ENCODE measurements at places on chromosomes 7 and 10.
A peak's percentile ranks its signal among the peaks of the same experiment; 100 is the strongest.

GRCh38 chr10:128160297-128160711, 34.1 kb upstream of the MKI67 start:
- DNase-seq, result no peak

GRCh38 chr7:150311146-150311545, 12.0 kb upstream of the LRRC61 start:
- no peak for DNase-seq

- DNase-seq, result no peak
Measured at GRCh38 chr10:62651341-62651740, 153.2 kb upstream of the ADO start.

GRCh38 chr10:727162-727790, 37.8 kb upstream of the DIP2C start:
- no peak for DNase-seq

DNA sequence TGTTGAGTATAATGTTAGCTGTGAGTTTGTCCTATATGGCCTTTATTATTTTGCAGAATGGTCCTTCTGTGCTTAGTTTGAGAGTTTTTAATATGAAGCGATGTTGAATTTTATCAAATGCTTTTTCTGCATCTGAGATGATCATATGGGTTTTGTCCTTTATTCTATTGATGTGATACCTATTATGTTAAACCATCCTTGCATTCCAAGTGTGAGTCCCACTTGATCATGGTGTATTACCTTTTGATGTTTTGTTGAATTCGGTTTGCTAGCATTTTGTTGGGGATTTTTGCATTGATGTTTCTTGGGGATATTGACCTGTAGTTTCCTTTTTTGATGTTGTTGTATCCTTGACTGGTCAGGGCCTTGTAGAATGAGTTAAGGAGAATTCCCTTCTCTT, 166.4 kb downstream of the MLLT10 start:
- no peak for DNase-seq

DNA sequence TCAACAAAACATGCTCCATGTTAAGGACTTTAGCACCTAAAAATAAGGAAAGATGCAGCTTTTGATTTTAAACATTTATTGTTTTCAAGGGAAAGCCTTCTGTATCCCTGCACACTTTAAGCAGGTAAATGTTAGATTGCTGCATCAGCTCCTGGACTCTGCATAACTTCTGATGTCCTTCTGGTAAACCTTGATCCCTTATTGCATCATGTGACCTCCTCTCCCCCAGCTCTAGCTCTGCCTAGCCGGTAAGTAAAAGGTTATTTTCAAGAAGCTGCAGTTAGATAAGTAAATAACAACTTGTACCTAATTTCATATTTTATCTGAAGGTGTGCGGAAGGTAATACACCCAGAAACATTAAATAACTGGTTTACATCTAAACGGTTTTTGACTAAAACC, 37.5 kb downstream of the PDK4 start:
- no peak for DNase-seq

GRCh38 chr10:51406581-51406980, 292.8 kb downstream of the CSTF2T start:
- DNase-seq, result no peak

DNA sequence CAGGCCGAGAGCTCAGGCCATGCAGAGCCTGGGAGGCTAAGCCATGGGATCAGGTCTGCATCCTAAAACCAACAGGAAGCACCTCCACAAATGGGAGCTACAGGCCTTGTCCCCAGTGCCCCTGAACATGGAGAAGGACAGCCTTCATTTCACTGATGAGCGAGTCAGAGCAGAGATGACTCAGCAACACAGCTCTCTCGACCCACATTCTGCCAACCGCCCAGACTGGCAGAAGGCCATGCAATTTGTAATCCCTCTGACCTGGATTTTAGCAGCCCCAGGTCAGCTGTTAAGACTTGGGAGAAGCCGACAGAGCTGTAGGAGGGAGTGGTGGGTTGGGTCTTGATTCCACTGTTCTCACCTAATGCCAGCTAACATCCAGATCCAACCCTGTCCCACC, 25.5 kb downstream of the VOPP1 start:
- DNase-seq, result peak; percentile 66

DNA sequence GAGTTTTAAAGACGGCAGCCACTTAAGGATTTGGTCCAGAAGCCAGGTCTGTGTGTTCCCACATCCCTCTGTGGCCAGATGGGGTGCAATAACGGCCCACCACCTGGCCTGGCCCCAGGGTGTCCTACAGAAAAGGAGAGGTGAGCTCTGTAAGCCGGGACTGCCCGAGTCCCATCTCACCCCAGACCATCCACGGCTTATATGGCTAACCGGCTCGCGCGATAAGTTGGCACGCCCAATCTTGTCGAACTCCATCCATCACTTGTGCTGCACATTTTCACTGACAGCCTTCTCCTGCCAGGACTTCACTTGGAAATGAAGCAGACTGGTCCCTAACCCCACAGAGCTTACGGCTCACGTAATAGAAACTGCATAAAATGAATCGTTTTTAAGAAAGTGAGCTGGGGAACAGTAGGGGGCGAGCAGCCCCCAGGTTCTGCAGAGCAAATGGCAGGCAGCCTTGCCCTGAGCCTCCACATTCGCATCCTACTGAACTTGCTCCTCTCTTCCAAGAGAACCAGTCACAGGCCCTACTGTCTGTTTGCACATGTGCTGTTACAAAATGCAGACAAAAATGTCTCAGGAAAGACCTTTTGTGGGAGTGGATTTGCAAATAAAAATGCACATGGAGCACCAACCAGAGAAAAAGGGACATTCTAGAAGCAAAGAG, 98.2 kb downstream of the TNS3 start:
- peak; percentile 48 for DNase-seq

DNA sequence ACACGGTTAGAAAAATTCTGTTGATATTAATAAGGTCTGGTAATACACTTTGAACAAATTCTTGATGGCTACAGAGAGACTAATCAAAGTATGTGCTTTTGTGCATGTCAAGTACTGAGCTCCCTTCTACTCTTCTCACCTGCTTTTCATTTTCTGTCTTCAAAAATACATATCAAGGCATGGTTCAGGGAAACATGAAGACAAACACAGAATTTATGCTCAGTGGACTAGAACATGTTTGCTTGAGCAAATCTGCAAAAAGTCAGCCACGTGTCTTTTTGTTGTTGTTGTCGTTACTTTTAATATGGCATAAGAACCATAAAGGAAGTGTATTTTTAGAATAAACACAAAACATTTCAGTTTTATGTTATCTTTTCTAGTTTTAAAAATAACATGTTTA, 21.9 kb downstream of the CDK13 start:
- no peak for DNase-seq

- no peak for DNase-seq
Measured at GRCh38 chr10:91652364-91652763, 19.5 kb upstream of the PPP1R3C start.

GRCh38 chr10:21728618-21729017, 194.6 kb downstream of the MLLT10 start:
- DNase-seq, result no peak

DNA sequence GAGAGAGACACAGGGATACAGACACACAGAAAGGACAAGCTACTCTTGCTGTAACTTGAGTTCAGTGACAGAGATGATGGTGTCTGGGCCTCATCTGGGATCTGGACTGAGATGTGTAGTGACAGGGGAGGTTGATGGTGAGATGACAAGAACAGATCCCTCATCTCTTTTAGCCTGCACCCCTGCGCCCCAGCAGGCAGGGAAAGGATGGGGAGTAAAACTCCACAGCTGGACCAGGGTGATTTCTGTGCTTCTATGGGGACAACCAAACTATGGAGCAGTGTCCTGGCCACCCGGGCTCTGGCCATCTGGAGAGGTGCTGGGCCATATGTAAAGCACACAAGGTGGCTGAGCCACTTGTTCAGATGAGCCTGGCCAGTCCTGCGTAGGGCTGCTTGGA, 4.5 kb upstream of the LRRC18 start:
- DNase-seq, result peak; percentile 13

DNA sequence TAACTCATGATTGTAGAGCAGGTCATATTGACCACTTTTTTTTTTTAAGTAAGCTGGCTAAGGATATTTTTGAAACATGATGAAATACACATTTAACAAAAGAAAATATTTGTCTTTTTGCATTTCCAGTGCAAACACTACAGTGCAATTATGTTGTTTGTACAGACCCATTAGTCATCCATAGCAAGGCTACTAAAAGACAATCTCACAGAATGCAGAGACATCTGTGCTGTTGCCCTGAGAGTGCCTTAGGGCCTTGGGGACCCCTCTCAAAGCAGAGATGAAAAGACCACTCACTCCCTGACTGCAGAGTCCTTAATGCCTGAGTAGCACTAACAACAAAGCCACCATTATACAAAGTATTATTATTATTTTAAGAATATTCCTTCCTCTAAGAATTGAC, 104.5 kb downstream of the NRCAM start:
- DNase-seq, result no peak

GRCh38 chr10:18449611-18450026, 201.8 kb downstream of the NSUN6 start:
- DNase-seq, result no peak

DNA sequence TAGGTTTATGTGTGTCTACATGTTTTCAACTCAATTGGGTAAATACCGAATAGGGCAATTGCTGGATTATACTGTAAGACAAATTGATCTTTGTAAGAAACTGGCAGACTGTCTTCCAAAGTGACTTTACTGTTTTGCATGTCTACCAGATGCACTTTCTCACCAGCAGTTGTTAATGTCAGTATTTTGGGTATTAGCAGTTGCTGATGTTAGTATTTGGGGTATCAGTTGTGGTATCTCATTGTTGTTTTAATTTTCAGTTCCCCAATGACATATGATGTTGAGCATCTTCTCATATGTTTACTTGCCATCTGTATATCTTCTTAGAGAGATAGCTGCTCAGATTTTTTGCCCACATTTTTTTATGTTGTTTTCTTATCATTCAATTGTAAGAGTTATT, 10.6 kb downstream of the PDE6C start:
- DNase-seq, result no peak

GRCh38 chr7:80563561-80564327, 51.9 kb upstream of the GNAT3 start:
- DNase-seq, result no peak

- no peak for DNase-seq
Measured at GRCh38 chr7:74512762-74513161, 59.1 kb downstream of the GTF2IRD1 start.

- no peak for DNase-seq
Measured at GRCh38 chr7:28328822-28329660, 83.3 kb upstream of the CREB5 start.

GRCh38 chr10:47165711-47166404, 134.1 kb upstream of the GDF10 start:
- peak; percentile 87 for DNase-seq

GRCh38 chr7:142420554-142421362, 162.9 kb upstream of the PRSS58 start:
- DNase-seq, result no peak

DNA sequence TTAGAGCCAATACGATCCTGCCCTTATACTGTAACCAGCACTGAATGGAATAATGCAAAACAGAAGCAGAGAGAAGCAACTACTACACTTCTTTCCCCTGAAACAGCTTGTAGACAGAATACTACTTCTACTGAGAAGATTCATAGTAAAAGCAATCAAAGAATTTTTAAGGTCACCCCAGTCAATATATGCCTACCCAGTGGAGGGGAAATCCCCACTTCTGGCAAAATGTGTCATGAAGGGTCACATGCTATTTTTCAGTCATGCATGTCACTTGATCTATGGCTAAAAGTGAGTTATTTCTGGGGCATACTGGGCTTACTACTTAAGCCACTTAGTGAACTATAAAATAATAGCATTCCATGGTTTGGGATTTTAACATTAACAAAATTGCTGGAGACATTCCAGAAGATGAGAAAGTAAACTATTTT, 25.6 kb downstream of the IRF5 start:
- DNase-seq, result no peak

- DNase-seq, result no peak
Measured at GRCh38 chr10:91496016-91496415, 85.9 kb downstream of the HECTD2 start.

GRCh38 chr10:65194126-65194525, 1672.9 kb downstream of the REEP3 start:
- no peak for DNase-seq

DNA sequence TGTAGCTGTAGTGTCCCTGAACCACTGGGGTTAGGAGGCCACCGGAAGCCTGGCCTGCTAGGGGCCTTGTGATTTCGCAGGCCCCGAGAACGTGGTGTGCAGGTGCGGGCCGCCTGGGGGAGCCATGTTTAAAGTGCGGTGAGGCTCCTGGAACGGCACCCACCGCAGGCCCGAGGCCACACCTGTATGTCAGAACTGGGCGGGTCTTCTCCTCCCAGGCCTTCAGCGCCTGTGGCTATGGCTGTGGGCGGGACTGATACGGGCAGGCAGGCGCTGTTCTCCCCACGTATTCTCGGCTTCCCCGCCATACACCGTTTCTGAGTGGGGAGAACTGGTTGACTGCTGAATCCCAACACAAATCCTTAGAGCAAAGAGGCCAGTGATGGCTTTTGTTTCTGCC, 74.8 kb downstream of the DNAJB6 start:
- DNase-seq, result no peak
